Thyroid gland (tissue), 4 donors: ENCODE measurements at places on chromosomes 12 and 14.
A peak's percentile ranks its signal among the peaks of the same experiment; 100 is the strongest.

DNA sequence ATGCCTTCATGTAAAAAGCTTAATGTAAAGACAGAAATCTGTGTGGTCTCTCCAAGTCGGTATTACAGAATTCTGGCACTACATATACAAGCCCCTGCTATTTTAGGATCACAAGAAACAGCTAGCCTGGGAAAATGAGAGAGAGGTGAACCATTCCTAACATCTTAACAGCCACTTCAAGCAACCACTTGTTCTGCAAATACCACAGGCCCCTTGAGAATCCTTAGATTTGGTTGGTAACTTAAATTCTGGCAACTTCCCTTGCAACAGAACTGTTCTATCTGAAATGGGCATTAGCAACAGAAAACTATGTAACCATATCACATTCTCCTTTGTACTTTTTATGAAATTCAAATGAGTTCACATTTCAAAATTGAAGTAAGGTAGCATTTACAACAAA is 68.5 kb downstream of the SPPL3 start:
- DNase-seq: no peak

GRCh38 chr12:27095346-27095745 is 13.0 kb upstream of the C12orf71 start:
- peak; percentile 2 for DNase-seq

GRCh38 chr12:12992418-12993130 is 7.5 kb downstream of the HEBP1 start:
- peak; percentile 90 for DNase-seq

GRCh38 chr12:22856178-22856577 is 231.2 kb downstream of the ETNK1 start:
- no peak for DNase-seq

DNA sequence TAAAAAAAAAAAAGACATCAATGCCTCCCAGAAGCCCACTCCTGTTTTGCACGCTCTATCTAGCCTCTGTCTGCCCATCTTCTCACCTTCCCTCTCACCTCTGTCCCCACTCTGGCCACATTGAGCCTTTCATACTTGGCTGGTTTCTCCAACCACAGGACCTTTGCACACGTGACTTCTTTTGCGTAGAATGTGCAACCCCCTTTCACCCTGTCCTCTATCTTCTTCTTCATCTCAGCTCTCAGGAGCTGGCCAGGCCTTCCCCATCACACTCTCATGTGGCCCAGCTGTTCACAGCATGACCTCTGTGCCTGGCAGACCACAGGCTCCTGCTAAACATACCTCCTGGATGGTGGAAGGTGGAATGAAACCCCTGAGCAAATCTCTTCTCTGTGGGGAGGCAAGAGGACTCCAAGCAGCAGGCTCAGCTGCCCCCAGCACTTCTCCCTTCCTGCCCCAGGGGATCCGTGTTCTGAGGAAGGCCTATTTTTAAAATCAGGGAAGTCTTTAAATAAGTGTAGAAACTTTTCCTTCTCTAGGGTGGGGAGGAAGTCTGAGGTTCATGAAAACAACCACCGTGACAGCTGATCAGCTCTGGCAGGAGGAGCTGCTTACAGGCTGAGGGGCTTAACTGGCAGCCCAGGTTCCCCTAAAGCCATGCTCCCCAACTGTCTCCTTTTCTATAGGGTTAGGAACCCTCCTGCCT is 11.6 kb downstream of the HVCN1 start:
- DNase-seq: no peak

DNA sequence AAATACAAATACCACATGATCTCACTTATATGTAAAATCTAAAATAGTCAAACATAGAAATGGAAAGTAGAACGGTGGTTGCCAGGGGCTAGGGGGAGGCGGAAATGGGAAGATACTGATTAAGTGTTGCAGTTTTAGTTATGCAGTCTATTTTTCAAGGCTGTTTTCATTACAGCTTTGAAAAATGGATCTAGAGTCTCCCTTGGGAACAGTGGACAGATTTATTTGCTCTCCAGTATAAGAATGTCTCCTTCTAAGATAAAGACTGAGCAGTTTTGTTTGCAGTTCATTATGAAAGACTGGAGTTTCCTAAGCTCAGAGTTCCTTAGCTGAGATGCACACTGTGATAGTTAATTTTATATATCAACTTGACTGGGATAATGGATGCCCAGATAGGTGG is 202.5 kb downstream of the KLHL28 start:
- no peak for DNase-seq
